ENCODE measurements at places on chromosomes 6 and 20.

DNA sequence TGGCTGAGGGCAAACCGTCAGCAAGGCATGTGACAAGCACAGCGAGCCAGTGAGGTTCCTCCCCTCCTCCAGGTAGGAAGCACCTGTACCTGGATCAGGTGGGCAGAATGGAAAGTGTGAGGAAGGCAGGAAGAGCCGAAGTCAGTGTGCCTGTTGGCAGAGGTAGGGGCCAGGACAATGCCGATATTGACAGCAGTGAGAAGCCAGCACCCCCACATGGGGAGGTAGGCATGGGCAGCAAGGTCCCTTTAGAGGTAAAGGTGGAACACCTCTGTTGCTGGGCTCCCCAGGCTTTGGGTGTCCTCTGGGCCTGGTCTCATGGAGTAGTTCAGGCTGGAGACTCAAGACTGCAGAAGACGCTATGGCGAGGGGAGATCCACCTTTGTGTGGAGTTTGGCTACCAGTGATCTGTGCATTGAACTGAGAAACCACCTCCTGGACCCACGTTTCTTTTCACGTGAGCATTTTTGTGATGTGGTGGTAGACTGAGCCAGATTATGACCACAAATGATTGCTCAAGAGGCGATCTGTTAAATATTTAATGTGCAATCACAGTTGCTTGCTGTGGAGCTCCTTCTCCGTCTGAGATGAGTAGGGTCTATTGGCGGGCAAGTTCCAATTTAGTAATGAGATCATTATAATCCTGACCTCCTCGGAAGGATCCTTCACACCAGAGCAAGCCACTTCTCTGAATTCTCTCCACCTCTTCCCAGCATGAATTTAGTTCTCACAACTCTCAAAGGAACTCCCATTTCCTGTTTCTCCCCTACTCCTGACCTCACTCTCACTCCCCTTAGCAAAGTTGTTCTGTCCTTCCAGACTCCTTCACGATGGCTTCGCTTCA, 174.8 kb downstream of the CDH26 start:
- DNase-seq, result no peak

DNA sequence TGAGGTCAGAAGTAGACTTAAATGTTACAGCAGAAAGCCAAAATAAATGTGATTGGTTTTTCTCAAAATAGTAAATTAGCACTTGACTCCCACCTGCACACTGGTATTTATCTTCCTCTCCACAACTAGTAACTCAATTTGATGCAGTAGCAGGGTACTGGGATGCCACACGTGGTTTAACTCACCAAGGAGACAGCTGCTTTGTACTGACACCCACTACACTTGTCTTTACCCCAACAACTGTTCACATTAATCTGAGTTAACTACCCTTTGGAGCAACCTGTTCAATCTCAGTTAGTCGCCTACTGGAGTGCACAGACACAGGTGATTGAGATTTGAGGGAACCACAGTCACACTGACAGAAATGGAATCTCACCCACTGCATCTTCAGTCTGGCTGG, 242.1 kb downstream of the PRKN start:
- DNase-seq, result no peak

DNA sequence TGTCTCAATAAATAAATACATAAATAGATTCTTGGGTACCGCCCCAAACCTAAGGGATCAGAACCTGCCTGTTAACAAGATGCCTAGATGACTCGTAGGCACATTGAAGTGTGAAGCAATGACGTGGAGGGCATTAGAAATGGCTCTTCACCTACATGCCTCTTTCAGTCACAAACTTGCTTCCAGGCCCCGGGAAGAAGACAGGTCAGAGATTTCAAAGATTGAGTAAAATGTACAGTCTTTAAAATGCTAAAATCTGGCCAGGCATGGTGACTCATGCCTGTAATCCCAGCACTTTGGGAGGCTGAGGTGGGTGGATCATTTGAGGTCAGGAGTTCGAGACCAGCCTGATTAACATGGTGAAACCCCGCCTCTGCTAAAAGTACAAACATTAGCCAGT, 480.8 kb upstream of the JARID2 start:
- no peak for DNase-seq

DNA sequence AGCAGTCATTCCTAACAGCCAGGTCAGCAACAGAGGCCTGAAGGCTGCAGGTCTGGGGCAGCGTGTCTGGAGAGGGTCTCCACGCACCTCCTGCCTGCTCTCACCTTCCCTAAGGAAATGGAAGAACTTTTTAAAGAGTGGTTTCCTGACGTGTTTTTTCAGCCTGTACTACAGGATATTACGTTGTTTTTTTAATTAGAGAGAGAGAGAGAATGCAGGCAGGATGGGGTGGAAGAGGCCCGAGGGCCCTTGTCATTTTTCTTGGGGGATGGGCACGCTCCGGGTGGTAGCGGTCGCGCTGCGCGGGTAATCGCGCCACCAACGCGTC, 2.1 kb downstream of the DLL1 start:
- no peak for DNase-seq

DNA sequence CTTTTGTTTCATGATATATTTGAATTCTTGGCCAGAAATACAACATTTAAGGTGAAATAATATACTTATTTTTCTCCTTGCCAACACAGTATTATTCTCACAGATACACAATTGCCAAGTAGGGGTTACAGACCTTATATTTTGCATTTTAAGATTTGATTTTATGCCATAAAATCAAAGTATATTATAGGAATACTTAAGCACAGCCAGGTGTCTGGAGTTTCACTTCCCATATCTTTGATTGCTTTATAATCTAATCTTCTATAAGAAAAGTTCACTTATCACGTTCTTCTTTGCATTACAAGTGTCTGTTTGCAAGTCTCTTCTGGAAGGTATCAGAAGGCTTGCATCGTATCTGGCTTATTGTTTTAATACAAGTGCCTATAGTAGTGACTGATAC, 327.7 kb upstream of the MANEA start:
- DNase-seq, result no peak

GRCh38 chr6:159279790-159280277, 110.6 kb downstream of the FNDC1 start:
- no peak for DNase-seq

DNA sequence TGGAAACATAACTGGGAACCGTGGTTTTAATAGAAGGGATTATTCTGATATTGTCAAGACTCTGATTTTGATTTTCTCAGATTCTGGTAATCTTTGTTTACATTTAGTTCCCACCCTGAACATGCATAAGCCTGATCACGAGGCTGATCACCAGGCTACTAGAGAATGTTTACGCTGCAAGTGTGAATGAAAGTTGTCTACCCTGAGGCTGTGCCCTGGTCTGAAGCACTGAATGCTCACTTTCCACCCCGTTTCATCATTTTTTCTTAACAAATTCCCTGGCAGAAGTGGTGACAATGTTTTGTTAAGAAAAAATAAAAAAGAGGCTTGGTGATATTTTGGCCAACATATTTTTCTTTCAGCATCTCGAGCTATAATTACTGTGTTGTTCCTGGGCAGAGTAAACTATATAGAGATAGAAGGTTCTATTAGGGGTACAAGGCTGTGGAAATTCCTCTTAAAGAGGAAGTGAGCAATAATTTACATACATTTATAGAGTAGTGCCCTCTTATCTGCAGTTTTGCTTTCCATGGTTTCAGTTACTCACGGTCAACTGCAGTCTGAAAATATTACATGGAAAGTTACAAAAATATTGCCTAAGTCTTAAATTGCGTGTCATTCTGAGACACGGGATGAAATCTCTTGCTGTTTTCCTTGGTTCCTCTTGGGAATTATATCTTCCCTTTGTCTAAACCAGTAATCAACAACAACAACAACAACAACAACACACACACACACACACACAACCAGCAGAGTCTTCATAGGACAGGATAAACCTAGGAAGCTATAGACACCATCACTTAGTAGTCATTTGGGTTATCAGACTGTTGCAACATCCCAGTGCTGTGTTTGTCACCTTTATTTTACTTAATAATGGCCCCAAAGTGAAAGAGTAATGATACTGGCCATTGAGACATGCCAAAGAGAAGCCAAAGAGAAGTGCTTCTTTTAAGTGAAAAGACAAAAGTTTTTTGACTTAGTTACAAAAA, 566.6 kb upstream of the CITED2 start:
- no peak for DNase-seq

DNA sequence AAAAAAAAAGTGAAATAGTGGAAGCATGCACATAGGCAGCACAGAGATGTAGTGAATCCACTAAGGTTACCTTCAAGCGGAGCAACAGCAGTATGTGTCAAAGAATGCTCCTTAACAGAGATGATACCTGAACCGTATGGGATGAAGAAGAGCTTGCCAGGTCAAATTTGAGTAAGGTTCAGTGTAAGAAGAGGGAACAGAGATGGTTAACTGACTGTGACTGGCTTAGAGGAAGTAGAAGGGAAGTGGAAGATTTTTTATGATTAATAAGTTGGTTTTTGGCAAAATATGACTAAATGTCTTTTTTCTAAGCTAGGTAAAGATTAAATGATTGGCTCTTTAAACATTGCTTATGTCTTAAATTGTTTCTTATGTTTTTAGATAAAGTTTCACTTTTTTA, 52.6 kb upstream of the C20orf144 start:
- DNase-seq, result no peak

DNA sequence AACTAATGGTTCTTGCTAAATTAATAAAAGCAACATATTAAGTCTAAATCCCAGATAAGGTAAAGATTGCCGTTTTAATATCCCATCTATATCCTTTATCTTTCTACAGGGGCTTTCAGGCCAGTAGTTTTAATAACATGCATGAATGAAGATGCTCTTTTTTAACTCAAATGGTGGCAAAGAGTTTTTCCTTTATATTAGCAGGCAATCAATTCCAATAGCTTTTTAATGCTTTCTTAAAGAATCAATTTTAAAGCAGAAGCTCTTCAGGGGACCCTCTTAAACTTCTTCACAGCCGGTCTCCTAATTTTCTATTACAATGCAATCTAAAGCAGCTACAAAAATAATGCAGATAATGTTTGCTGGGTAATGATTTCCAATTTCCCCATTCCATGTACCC, 107.8 kb upstream of the HS3ST5 start:
- no peak for DNase-seq

DNA sequence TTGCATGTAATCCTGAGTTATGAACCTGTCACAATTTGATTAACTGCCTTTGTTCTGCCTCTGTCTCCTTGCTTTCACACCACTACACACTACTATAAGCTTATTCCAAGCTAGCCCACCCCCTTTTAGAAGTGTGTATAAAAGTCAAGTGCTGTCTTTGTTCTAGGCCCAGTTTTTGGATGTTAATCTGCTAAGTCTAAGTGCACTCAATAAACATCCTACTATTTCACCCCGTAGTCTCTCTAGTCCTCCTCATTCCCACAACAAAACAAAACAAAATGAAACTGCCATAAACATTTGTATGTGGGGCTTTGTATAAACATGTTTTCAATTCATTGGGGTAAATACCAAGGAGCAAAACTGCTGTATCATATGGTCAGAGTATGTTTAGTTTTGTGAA, 16.1 kb upstream of the SPACA1 start:
- no peak for DNase-seq

DNA sequence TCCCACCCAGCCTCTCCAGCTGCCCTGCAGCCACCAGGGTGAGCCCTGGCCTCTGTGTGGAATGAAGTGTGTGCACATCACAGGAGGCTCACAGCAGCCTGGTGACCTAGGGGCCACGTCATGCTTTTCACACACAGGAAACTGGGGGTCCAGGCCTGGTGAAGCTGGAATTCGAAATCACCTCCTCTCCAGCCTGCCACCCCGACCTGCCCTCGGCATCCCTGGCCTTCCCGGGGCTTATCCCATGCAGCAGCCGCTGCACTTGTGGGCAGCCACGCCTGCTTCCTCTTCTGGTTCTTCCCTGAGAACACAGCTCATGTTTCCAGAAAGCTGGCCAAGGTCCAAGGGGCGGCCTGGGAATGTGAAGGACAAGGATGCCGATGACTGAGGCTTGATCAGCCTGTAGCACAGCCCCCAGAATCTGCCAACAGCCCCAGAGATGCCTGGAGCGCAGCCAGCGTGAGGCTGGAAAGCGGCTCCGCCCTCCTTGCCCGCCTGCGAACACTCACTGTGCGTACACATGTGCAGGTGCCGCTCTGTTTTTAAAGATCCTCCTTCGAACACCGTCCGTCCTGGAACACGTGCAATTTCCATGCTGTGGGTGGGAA, 4.2 kb upstream of the NTSR1 start:
- DNase-seq, result no peak

GRCh38 chr20:41462372-41463161, 95.9 kb upstream of the EMILIN3 start:
- DNase-seq, result no peak

GRCh38 chr6:31129130-31129529, 8.9 kb upstream of the CDSN start:
- no peak for DNase-seq

DNA sequence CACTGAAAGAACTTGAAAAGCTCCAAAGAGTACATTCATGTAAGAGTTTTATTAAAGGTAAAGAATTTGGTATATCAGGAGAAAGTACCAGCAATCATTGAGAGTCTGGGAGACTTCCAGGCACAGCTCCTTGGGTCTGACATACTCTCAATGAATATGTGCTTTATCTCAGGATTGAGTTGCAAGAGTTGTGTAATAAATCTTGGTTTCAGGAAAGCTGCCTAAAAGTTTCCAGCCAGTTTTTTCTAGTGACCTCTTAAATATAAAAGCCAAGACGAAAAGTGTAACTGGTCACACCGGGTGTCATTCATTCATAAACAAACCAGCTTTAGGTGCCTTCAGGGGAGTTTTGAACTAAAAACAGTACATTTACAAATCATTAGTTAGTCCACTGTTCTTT, 21.6 kb upstream of the GJA1 start:
- DNase-seq, result no peak

DNA sequence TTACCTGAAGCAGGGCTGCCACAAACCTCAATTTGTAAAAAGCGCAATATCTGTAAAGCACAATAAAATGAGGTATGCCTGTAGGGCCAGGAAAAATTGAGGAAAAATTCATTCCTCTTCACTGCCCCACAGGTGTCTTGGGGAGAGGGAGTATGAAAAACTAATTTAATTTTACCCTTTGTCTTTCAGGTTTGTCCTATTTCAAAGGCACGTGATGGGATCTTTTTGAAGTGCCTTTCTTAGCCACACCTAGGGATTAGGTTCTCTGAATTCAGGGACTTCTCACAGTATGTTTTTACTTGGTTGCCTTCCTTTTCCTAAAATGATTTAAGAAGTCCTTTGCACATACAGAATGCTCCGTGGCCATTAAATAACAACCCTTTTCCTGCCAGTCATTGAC, 71.9 kb downstream of the NCOA3 start:
- no peak for DNase-seq

DNA sequence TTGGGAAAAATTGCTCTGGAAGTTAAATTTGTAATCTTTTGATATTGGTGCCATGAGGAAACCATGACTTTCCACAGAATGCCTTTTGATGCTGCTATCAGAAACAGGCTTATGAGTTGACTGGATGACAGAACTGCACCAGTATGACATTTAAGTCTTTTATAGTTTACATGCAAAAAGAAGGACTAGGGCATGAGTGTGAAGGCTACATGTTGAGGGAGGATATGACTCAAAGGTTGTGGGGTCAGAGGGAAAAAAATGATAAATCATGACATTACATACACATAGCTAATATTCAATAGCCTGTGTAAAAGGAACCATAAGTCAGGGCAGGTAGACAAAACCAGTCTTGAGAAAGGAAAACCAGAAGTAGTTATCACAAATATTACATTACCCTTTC, 182.2 kb downstream of the COL12A1 start:
- no peak for DNase-seq

Data from stimulated activated CD4-positive, alpha-beta T cell treated with anti-CD3 and anti-CD28 coated beads, Interleukin-1b, Interleukin-23, amount 100 ng/mL, for 1 hour (primary cell).